ENCODE measurements at places on chromosomes 16 and 17.

- DNase-seq, result no peak
Observed at GRCh38 chr16:9446471-9447194, 355.2 kb downstream of the HAPSTR1 start.

GRCh38 chr17:64276961-64277505, 14.0 kb upstream of the TEX2 start:
- DNase-seq, result no peak

DNA sequence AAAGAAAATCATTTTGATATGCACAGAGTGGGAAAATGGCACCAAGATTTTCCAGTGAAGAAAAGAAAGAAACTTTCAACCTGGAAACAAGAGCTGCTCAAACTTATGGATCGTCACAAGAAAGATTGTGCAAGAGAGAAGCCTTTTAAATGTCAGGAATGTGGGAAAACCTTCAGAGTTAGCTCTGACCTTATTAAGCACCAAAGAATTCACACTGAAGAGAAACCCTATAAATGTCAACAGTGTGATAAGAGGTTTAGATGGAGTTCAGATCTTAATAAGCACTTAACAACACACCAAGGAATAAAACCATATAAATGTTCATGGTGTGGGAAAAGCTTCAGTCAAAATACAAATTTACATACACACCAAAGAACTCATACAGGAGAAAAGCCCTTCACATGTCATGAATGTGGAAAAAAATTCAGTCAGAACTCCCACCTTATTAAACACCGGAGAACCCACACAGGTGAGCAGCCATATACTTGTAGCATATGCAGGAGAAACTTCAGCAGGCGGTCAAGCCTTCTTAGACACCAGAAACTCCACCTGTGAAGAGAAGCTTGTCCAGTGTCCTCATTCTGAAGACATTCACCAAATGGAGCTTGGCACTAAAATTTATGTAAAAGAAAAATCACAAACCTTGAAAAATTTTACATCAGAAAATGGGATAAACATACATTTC, 12.2 kb downstream of the ZNF75A start:
- no peak for DNase-seq

DNA sequence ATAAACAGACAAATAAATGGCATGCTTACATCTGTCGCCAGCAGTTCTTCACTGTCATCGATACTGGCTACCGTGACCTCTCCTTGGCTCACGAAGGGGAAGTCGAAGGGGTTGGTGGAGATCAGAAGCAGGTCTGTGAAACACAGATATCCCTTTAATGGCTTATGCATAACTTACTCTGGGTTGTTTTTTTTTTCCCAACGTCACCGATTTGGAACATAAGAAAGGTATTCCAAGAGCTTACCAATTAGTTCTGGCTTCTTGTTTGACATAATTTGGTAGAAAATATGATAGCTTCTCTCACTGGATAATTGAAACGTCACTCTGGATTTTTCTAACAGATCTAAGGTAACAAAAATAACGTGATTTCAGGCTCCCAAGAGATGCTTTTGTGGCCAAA, 18.2 kb downstream of the MYH13 start:
- DNase-seq, result no peak

- no peak for DNase-seq
Observed at GRCh38 chr16:53945996-53946395, 242.0 kb downstream of the FTO start.

DNA sequence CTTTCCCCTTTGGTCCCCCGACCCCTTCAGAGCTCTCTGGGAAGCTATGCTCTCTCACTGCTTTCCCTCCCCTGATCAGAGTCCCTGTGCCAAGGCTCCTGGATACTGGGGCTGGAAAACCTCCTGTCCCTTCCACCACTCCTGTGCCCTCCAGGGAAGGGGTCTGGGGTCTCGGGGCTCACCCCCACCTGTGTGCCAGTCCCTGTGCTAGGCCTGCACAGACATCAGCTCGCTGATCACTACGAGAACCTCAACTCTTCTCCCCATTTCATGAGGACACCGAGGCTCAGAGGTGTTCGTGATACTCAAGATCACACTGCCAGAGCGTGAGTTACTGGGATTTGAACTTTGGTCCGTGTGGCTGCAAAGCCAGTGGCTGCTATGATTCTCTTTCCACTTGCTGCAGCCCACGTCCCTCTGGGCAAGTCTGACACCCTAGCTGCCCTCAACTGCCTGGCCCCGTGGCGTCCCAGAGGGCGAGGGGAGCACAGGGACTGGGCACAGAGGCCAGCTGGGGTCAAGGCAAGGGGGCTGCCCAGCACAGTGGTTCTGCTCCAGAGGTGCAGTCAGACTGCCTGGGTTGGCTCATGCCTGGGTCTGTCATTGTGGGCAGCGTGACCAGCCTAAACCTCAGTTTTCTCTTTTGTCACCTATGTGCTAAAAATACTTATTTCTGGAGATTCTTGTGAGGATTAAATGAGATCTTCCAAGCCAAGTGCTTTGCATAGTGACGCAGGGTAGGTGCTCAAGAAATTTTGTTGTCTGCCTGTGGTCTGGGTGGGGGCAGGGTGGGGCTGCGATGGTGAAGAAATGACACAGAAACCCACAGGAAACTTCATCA, 43.8 kb upstream of the TOB1 start:
- peak; percentile 58 for DNase-seq
